Stomach (tissue), 19 donors: ENCODE measurements at places on chromosomes 5 and 9. TPM values are rescaled to one million over a fixed set of nuclear protein-coding genes. Genes with fewer than 3 reads are reported as not detected.

GRCh38 chr5:91339063-91339705, 43.9 kb downstream of the ARRDC3 start:
- DNase-seq, result peak; percentile 13

DNA sequence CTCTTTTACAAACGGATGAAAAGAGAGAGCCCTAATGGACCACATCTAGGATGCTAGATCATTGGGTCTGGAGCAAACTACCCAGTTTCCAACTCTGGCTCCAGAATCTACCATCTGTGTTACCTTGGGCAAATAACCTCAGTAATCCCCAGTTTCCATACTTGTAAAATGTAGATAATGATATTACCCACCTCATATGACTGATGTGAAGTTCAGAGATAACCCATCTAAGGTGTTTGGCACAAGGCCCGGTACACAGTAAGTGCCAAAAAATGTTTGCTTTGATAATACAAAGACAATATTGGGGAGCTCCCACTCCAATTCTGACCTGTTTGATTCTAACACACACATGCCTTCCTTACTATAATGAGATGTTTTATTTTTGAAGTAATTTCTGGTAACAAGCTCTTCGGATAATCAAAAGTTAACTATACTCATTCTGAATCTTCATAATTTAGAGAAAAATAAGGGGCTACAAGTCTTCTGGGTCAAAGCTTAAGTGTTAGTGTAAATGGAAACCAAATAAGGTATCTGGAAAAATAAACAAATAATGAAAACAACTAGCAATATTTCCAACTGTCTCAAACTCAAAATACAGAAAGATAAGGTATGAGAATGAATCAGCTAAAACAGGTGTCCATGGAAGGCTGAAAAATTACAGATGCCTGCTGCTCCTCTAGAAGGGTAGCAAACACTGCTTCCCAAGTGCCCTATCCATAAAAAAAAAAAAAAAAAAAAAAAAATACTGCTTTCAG, 30.4 kb downstream of the ELL2 start:
- no peak for DNase-seq

Gene CNTFR
- total RNA-seq, result 2.4 TPM

- no peak for DNase-seq
These were observed 24.6 kb downstream of the B4GALT1 start for GRCh38 chr9:33142535-33142934.

Gene LRRC70
- total RNA-seq, result not detected

DNA sequence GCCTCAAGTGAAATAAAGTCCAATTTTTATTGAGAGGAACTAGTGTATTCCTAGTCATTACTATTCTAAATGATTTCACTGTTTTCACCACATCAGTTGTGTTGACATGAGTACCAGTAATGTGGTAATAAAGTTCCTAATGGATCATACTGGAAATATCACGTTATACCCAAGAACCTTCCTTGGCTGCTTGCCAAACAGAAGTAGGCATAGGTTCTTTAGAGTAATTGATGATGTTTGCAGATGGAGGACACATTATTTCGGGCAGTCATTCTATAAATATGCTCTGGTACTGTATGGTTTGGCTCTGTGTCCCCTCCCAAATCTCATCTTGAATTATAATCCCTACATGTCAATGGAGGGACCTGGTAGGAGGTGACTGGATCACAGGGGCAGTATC, 15.1 kb downstream of the SNCAIP start:
- DNase-seq, result no peak

Gene ASPN
- 0.29 TPM for total RNA-seq

Gene NPM1
- 416 TPM for total RNA-seq

GRCh38 chr9:134316449-134317160, 9.7 kb upstream of the RXRA start:
- peak; percentile 70 for DNase-seq

Gene IL7R
- 20.7 TPM for total RNA-seq

DNA sequence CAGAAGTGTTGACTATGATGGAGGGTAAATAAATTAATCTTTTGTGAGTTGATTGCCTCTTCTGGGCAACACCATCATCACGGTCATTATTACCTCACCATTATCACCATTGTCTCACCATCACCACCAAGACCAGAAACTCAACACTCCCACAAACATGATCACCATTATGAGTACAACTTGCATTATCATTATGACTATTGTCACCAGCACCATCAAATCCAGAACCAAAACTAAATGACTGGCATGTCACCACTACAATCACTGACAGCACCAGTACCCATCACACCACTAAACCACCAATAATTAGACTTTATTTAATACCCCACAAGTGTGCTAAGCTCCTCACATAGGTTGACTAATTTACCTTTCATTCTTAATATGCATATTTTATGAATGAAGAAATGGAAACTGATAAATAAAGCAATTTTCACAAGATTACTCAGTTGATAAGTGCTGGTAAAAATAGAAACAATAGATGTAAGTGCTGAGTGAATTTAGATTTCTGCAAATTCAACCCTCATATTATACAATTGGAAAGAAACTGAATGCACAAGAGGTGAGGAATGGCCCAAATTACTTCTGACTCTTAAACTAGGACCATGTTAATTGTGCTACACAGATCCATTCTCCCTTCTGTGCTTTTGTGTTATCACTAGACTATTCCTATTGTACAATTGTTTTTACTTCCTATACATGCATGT, 517.8 kb upstream of the PAPPA start:
- DNase-seq, result no peak

Gene FYB1
- total RNA-seq, result 3.6 TPM

DNA sequence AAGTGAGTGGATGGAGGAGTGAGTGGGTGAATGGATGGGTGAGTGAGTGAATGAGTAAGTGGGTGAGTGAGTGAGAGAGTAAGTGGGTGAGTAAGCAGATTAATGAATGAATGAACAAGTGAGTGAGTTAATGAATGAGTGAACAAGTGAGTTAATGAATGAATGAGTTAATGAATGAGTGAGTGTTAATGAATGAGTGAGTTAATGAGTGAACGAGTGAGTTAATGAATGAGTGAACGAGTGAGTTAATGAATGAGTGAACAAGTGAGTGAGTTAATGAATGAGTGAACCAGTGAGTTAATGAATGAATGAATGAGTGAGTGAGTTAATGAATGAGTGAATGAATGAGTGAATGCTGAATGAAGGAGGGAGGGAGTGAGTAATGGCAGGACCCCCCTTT, 26.4 kb downstream of the NKD2 start:
- DNase-seq, result no peak

DNA sequence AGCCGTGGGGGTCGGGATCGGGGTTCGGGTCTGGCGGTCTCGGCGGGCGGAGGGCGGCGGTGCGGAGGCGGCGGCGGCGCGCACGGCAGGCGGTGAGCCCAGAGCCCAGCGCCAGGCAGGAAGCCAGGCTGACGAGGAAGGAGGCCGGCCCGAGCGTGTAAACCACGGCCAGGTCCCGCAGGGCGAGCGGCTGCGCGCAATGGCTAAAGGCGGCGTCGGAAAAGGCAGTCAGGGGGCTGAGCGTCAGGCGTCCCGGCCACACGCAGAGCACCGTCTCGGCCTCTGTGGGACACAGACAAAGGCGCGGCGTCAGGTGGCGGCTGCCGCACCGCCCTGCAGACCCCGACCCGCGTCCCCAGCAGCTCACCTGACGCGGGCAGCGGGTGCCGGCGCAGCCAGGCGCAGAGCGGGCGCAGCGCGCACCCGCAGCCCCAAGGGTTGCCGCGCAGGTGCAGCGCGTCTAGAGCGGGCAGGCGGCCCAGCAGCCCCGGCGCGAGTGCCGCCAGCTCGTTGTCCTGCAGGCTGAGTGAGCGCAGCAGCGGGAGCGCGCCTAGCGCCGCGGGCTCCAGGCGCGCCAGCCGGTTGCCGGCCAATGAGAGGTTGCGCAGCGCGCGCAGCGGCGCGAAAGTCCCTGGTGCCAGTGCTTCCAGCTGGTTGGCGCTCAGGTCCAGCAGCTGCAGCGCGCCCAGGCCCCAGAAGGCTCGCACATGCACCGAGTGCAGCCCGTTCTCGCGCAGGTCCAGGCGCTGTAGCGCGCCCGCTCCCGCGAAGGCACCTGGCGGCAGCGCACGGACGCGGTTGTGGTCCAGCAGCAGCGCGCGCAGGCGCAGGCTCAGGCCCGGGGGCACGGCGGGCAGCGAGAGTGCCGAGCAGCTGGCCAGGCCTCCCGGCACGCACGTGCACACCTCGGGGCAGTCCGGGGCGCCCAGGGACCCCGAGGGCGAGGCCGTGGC, 671 bp downstream of the LRRC26 start:
- peak; percentile 86 for DNase-seq

DNA sequence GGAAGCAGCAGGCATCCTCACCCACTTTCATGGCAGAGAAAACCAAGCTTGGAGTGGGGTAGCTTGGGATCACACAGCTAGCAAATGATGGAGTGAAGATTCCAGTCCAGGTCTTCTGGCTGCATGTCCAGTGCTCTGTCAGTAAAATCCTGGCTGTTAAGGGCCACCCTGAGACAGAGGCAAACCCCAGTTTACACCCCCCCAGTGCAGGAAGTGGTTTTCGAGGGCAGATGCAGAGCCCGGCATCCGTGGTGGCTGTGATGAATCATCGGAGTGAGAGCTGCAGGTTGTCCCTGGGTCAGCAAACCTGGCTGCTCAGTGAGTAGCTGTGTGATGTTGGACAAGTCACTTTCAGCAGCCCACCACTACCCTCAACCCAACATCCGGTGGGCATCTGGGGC, 115.4 kb downstream of the RGS3 start:
- DNase-seq, result peak; percentile 78
